ENCODE measurements at places on chromosomes 2 and 18. TPM values are rescaled to one million over a fixed set of nuclear protein-coding genes. Genes with fewer than 3 reads are reported as not detected.

DNA sequence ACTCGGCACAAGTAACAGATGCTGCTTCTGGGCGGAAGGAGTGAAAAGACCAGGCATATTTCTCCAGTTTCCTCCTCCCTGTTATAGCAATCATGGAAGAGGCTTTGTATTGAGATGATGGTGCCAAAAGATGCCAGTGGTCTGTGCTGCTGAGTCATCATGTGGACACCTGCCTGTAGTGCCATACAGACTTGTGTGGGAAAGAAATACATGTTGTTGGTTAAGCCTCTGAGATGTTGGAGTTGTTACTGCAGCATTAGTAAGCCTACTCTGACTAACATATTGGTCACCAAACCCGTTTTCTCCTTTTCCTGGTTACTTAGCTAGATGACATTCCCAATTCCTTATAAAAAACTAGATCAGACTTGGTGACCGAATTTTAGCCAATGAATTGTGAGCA lies 356.9 kb downstream of the ZNF521 start:
- DNase-seq, result no peak

The DLGAP1 gene
- 0.48 TPM for total RNA-seq

DNA sequence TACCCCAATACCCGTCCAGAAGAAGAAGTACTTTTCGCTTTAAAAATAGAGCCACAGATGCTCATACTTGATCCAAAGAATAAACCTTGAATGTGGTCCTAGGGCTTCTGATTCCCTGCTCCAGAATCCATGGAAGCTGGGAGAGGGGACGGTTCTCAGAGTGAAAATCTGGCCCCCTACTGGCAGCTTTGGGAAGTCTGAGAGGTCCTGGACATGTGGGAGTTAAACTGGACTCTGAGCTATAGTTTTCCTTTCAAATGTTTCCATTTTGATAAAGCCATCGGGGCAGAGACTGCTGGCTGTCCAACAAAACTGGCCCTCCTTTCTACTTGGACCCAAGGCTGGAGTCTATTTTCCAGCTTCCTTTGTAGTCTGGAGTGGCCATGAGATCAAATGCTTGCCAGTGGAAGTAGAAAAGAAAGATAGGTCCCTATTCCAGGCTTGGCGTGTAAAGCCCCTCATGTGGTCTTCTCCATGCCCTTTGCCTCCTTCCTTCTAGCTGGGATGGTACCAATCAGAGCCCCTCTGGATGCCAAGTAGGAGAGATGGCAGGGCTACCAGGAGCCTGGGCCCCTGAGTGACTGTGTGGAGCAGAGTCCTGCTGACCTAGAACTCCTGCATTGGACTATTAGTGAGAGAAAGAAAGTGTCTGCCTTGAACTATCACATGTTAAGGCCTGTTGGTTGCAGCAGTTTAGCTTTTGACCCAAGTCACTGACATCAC lies 37.7 kb upstream of the TBC1D8 start:
- no peak for DNase-seq

GRCh38 chr2:163556511-163556910 lies 179.3 kb downstream of the FIGN start:
- no peak for DNase-seq

The NPHP1 gene
- total RNA-seq, result 0.15 TPM

The NEUROD1 gene
- not detected for total RNA-seq
